ENCODE measurements at places on chromosomes 16 and 17.
A peak's percentile ranks its signal among the peaks of the same experiment; 100 is the strongest.

GRCh38 chr16:7236824-7237410 lies 95.7 kb upstream of the RBFOX1 start:
- DNase-seq = no peak
- H3K4me3 ChIP-seq = no peak overlapping the region
- H3K36me3 ChIP-seq = no peaks in the 10 kb centered on the region
- no peaks in the 10 kb centered on the region for H3K4me1 ChIP-seq
- no peak overlapping the region for H3K27ac ChIP-seq

DNA sequence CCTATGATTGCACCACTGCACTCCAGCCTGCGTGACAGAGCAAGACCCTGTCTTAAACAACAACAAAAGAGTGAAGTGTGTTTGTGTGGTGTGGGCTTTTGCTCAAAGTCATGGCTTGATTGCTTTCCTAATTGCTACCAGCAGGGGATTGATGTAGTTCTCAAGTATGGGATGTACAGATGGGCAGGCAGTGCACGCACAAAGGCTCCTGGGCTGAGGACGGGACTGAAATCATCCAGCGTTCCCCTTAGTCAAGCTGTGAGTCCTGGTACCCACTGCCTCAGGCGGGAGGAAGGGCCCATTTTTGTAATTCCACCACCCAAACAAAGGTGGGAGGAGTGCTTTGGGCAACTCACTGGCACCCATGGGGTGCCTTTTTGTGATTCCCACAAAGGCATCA lies 47.3 kb downstream of the GDE1 start:
- H3K27me3 ChIP-seq = no peaks in the 10 kb centered on the region
- H3K4me3 ChIP-seq = no peak overlapping the region
- H3K27ac ChIP-seq = no peak overlapping the region
- no peak for DNase-seq
- H3K4me1 ChIP-seq = no peaks in the 10 kb centered on the region

GRCh38 chr17:83143817-83144231 lies 64.4 kb downstream of the METRNL start:
- no peak overlapping the region for H3K4me3 ChIP-seq
- H3K4me1 ChIP-seq = peaks cover 9% of the 10 kb centered on the region
- H3K27me3 ChIP-seq = no peaks in the 10 kb centered on the region
- H3K27ac ChIP-seq = no peak overlapping the region
- H3K36me3 ChIP-seq = no peaks in the 10 kb centered on the region

DNA sequence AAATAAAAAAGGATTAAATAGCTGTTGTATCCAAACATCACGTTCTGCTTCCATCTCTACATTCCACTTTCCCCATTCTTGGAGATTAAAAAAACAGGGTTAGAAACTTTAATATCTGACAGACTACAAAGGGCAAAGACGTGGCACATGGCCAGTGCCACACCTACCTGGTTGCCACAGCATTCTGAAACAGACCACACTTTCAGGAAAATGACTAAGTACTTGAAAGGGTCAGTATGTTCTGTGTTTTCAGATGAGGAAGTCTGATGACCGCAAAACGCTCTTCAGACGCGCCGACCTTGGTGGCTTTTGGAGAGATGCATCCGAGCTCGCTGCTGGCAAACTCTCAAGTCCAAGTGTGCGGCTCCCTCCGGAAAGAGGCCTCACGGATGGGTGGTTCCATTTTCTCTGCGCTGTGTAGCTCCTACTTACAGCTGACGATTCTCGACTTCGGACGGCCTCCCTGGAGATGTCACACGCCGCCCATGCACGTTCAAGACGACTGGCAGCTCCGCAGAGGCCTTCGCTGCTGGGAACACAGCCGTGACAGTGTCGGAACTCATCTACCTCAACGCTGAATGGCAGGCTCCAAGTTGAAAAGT lies 15.5 kb downstream of the MAP1LC3B start:
- DNase-seq = peak; percentile 80
- H3K4me1 ChIP-seq = peaks cover 7% of the 10 kb centered on the region
- H3K4me3 ChIP-seq = no peak overlapping the region
- peak overlapping the region; percentile 52 for H3K27ac ChIP-seq
- H3K27me3 ChIP-seq = no peaks in the 10 kb centered on the region

GRCh38 chr17:31385428-31386285 lies 5.8 kb upstream of the RAB11FIP4 start:
- H3K27ac ChIP-seq = no peak overlapping the region
- peaks cover 11% of the 10 kb centered on the region for H3K27me3 ChIP-seq
- DNase-seq = no peak
- no peaks in the 10 kb centered on the region for H3K4me1 ChIP-seq
- H3K36me3 ChIP-seq = peaks cover 13% of the 10 kb centered on the region

GRCh38 chr17:13995856-13996271 lies 73.4 kb upstream of the COX10 start:
- H3K36me3 ChIP-seq = no peaks in the 10 kb centered on the region
- no peaks in the 10 kb centered on the region for H3K27me3 ChIP-seq
- DNase-seq = no peak
- no peak overlapping the region for H3K4me3 ChIP-seq
- no peak overlapping the region for H3K27ac ChIP-seq

DNA sequence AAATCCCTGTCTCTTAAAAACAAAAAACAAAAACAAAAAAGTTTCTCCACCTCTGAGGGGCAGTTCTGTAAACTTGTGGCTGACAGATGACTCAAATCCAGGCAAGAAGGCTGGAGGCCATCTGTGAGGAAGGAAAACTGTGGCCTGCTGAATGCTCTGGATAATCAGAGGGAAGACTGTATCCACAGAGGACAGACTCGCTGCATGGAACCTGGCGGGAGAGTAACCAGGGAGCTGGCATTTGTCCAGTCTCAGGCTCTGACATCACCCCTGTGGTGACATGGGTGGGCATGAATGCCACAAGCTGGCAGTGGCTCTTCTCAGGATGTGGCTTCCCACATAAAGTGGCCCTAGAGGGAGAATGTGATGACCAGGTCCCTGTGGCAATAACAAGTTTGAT lies 2.8 kb upstream of the KSR1 start:
- no peak overlapping the region for H3K4me3 ChIP-seq
- no peaks in the 10 kb centered on the region for H3K36me3 ChIP-seq
- no peak for DNase-seq
- H3K27me3 ChIP-seq = no peaks in the 10 kb centered on the region
- H3K4me1 ChIP-seq = peaks cover 17% of the 10 kb centered on the region

GRCh38 chr17:296906-297690 lies 55.5 kb downstream of the RPH3AL start:
- H3K4me3 ChIP-seq = no peak overlapping the region
- H3K36me3 ChIP-seq = no peaks in the 10 kb centered on the region
- no peak overlapping the region for H3K27ac ChIP-seq
- peak; percentile 24 for DNase-seq
- H3K4me1 ChIP-seq = no peaks in the 10 kb centered on the region

DNA sequence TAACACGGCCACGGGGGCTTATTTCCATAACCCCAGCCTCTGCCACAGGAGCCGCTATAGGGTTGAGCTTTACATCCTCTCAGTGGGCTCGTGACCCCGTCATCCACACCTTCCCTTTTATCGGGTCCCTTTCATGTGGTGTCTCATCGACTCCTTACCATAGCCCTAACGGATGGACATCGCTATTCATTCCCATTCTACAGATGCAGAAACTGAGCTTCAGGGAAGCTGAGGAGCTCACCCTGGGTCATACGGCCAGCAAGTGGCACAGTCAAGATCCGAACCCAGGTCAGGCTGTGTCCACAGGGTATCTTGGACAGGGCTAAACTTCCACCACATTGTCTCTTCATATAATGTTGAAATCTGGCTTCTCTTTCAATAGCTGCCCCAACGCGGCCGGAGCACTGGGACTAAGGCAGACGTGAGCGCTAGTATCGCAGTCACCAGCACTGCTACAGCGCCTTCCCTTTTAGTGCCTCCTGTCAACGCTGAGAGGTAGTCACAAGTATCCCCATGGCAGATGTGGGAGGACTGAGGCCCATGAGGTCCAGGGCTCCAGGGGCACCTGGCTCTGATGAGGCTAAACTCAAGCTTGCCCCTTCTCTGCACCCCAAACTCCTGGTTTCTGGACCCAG lies 50.8 kb downstream of the SOCS1 start:
- H3K27ac ChIP-seq = no peak overlapping the region
- DNase-seq = no peak
- H3K4me3 ChIP-seq = no peak overlapping the region

GRCh38 chr17:45425984-45426413 lies 6.7 kb downstream of the ARHGAP27 start:
- no peak for DNase-seq
- no peaks in the 10 kb centered on the region for H3K27me3 ChIP-seq
- peaks cover 54% of the 10 kb centered on the region for H3K4me1 ChIP-seq
- no peak overlapping the region for H3K27ac ChIP-seq
- H3K4me3 ChIP-seq = no peak overlapping the region

DNA sequence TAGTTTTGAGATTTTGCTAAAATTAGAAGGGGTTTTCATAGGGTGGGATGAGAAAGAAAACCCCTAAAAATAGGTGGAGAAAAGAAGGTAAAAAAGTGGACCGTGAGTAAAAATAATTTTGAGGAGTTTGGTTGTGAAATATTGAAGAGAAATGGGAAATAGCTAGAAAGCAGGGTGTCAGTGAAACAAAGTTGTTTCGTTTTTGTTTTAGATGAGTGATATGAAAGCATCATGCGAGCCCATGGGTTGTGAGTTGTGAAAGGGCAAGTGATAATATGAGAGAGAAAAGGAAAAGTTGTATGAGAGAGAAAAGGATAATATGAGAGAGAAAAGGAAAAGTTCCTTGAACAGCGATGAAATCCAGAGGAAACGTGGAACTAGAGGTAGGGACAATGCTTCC lies 7.3 kb upstream of the SMIM36 start:
- H3K27me3 ChIP-seq = no peaks in the 10 kb centered on the region
- no peak for DNase-seq
- no peaks in the 10 kb centered on the region for H3K4me1 ChIP-seq
- H3K4me3 ChIP-seq = no peak overlapping the region
- H3K27ac ChIP-seq = no peak overlapping the region

DNA sequence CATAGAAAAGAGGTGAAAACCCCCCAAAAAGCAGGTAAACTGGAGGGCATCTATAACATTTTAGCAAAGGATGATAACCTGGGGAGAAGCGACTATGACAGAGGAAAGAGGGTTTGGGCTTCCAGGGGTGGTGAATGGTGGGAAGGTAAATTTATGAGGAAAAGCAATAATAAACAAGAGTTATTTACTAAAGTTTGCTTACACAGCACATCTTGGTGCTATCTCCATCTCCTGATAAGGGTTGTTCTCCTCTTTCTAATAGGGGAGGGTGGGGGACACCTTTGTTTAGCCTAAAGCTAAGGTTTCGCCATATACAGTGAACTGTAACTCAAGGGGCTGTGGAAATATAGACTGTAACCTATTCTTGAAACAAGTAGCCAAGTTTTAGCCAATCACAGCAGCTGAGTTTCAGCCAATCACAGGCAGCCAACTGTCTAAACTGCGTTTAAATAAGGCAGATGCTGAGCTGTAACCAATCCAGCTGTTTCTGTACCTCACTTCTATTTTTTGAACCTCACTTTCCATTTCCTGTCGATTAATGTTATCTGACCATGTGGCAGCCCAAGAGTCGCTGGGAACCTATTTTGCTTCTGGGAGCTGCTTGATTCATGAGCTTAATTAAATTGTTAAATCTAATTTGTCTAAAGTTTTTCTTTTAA lies 191.8 kb downstream of the MAP2K6 start:
- no peak for DNase-seq
- H3K27ac ChIP-seq = no peak overlapping the region
- H3K4me1 ChIP-seq = peaks cover 19% of the 10 kb centered on the region

DNA sequence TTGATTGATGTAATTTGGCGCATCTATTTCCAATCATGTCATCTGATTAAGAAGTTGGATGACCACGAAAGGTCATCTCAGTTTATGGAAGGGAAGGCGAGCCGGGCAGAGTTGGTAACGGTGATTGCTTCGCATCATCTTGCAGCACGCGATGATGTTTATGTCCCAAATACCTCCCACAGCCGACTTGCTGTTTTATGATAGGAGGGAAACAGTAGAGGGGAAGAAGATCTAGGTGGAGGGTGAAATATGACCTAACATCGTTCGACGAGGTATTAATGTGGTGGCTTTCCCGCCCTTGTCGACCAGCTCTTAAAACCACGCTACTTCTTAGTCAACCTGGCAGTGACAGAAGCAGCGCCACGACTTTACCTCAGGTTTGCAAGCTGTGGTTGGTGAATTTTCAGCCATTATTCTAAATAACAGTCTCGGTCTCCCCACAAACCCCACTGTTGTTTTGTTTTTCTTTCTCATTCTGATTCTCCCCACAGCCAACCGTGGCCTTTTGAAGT lies 805 bp upstream of the TANC2 start:
- peak overlapping the region; percentile 88 for H3K4me3 ChIP-seq
- peak overlapping the region; percentile 83 for H3K27ac ChIP-seq
- DNase-seq = no peak
- no peaks in the 10 kb centered on the region for H3K36me3 ChIP-seq
- peaks cover 26% of the 10 kb centered on the region for H3K4me1 ChIP-seq

DNA sequence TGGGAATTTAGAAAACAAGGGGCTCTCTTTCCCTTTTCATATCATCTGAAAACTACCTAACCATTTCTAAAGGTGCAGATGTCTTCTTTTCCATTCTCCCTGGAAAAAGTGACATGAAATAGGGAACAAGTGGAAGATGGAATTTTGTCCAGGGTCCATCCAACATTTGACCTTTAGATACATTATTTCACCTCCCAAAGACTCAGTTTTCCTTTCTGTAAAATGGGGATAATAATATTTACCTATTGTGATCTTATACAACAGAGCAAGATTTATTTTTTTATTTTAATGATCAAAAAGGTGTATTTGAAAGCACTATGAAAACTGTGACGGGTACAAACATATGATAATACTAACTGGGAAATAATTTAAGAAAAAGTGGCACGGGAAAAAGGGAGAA lies 106.3 kb downstream of the HS3ST3A1 start:
- H3K4me3 ChIP-seq = no peak overlapping the region
- H3K27me3 ChIP-seq = no peaks in the 10 kb centered on the region
- H3K27ac ChIP-seq = no peak overlapping the region
- no peaks in the 10 kb centered on the region for H3K36me3 ChIP-seq
- H3K4me1 ChIP-seq = no peaks in the 10 kb centered on the region
- no peak for DNase-seq

GRCh38 chr17:68249354-68249765 lies 1.5 kb downstream of the AMZ2 start:
- H3K27ac ChIP-seq = peak overlapping the region; percentile 99
- H3K27me3 ChIP-seq = no peaks in the 10 kb centered on the region
- peaks cover 25% of the 10 kb centered on the region for H3K36me3 ChIP-seq
- no peak overlapping the region for H3K4me3 ChIP-seq

- H3K4me3 ChIP-seq = no peak overlapping the region
- H3K36me3 ChIP-seq = no peaks in the 10 kb centered on the region
- no peak for DNase-seq
- no peaks in the 10 kb centered on the region for H3K4me1 ChIP-seq
- H3K27me3 ChIP-seq = no peaks in the 10 kb centered on the region
- H3K27ac ChIP-seq = no peak overlapping the region
These were observed 92.4 kb downstream of the HAPSTR1 start for GRCh38 chr16:9183682-9184353.

DNA sequence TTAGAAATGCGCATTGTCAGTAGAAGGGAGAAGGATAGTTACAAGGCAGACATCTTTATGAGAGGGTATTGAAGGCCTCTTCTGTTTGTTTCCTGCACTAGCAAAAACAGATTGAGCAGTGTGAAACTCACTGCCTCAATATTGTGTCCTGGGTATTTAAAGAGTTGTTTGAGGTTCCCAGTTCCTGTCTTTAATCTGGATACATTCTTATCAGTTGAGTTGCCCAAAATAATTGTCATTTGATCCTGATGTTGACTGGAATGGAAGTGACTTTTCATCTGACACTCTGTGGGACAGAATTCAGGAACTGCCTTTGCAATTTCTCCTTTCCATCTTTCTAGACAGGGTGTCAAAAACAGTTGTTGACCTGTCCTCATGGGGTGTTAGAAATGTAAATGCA lies 1.7 kb downstream of the ATP6V0A1 start:
- peaks cover 47% of the 10 kb centered on the region for H3K36me3 ChIP-seq
- H3K4me1 ChIP-seq = peaks cover 44% of the 10 kb centered on the region
- peak overlapping the region; percentile 73 for H3K4me3 ChIP-seq
- H3K27ac ChIP-seq = no peak overlapping the region
- H3K27me3 ChIP-seq = no peaks in the 10 kb centered on the region
- DNase-seq = no peak
